ENCODE measurements at places on chromosomes 3 and 15. TPM values are rescaled to one million over a fixed set of nuclear protein-coding genes. Genes with fewer than 3 reads are reported as not detected.
A peak's percentile ranks its signal among the peaks of the same experiment; 100 is the strongest.

The RASGRF1 gene
- total RNA-seq, result 0.16 TPM

DNA sequence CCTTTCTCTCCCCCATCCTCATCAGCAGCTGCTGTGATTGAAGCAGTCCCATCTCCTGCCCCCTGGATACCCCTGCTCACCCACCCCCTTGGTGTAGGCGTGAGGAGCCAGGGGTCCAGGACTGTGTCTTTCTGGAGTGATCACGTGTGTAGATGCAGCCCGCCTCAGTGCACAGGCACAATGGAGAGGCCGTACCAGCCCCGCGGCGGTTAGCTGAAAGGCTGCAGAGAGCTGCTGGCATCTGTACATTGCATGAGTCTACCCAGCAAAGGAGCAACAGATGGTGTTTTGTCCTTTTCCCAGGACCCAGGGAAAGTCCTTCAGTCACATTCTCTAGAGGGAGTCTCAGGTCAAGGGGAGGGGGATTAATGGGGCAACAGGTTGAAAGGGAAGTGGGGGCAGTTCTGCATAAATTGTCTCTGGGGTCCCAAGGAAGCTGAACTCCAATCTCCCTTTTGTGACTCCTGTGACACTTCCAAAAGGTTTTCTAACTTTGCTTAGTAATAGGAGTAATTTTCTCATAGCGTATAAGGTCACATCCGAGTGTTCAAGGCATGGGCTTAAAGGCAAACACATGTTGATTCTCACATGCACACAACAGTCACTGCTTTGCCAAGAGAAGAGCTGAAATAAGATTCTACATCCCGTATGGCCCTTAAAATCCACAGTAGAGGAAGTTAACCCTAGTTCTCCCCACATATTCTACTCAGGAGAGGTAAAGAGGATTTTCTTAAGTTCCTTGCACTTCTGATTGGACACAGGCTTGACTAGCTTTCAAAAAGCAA is 7.1 kb downstream of the CSPG5 start:
- DNase-seq, result peak; percentile 68

- no peak for DNase-seq
These were observed 775.0 kb downstream of the SQOR start for GRCh38 chr15:46409841-46410301.

GRCh38 chr3:39180546-39181346 is 11.6 kb downstream of the XIRP1 start:
- DNase-seq, result peak; percentile 75

DNA sequence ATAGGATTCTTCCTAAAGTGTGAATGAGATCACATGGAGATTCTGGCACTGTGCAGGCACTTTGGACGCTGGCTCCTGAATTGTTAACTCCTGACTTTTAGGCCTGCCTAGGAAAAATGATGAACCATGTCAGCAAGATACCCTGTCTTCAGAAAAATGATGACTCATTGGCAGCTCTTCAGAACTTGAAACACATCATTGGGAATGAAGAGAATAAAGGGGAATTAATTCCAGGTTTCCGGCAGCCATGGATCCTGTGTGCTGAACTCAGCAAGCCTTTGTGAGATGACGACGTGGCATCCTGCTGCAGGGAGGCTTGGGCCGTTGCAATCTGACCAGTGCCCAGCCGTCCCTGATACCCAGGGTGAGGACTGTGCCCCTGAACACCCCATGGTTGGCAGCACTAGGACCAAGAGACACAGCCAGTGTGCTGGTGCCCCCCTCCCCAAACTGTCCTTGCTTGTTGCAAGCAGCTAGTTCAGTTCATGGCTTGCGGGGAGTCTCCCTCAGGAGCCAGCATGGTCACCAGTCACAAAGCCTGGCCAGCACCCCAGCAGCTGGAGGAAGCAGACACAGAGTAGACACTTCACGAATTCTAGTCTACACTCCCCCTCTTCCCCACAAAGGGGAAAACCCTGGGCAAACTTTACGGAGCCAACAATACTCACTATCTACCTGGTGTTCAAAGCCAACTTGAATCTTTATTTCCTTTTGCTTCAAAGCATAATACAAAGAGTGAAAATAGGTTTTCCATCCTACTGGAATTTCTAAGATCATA is 7.8 kb upstream of the LIPC start:
- no peak for DNase-seq

- no peak for DNase-seq
These were observed 17.3 kb downstream of the CD200 start for GRCh38 chr3:112350018-112350810.

GRCh38 chr3:12558706-12559105 is 1.8 kb downstream of the MKRN2 start:
- no peak for DNase-seq

- no peak for DNase-seq
These were observed 204.8 kb upstream of the IGF1R start for GRCh38 chr15:98443526-98443925.

GRCh38 chr3:195907934-195908693 is at the start of gene TNK2:
Gene TNK2, minus strand, starts transcription at chr3:195908551. Its CDS starts 19,963 bp downstream, at chr3:195888588.
- no peak for DNase-seq

DNA sequence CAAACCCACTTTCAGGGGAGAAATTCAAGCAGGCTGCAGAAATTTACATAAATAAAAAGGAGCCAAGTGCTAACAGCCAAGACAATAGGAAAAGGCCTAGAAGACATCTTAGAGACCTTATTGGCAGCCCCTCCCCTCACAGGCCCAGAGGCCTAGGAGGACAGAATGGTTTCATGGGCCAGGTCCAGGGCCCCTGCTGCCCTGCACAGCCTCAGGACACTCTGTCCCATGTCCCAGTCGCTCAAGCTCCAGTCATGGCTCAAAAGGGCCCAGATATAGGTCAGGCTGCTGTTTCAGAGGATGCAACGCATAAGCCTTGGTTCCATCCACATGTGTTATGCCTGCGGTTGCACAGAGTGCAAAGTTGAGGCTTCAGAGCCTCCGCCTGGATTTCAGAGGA is 55.8 kb downstream of the SLC41A3 start:
- DNase-seq, result no peak

DNA sequence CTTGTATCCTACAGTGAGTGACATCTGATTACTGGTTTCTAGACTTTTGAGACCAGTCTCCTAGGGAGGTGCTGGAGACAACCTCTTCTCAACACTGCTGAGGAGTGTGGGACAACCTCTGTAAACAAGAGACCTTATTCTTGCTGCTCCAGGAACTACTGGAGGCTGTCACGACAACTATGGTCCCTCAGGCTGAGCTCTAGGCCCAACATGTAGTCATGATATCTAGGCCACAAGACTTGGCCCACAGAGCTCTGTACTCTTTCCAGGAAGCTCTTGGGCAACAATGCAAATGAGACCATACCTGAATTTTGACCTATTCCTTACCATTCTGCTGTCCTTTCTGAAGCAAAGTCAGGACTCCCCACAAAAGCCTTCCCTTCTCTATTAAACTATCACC is 24.3 kb upstream of the HEG1 start:
- DNase-seq, result no peak

DNA sequence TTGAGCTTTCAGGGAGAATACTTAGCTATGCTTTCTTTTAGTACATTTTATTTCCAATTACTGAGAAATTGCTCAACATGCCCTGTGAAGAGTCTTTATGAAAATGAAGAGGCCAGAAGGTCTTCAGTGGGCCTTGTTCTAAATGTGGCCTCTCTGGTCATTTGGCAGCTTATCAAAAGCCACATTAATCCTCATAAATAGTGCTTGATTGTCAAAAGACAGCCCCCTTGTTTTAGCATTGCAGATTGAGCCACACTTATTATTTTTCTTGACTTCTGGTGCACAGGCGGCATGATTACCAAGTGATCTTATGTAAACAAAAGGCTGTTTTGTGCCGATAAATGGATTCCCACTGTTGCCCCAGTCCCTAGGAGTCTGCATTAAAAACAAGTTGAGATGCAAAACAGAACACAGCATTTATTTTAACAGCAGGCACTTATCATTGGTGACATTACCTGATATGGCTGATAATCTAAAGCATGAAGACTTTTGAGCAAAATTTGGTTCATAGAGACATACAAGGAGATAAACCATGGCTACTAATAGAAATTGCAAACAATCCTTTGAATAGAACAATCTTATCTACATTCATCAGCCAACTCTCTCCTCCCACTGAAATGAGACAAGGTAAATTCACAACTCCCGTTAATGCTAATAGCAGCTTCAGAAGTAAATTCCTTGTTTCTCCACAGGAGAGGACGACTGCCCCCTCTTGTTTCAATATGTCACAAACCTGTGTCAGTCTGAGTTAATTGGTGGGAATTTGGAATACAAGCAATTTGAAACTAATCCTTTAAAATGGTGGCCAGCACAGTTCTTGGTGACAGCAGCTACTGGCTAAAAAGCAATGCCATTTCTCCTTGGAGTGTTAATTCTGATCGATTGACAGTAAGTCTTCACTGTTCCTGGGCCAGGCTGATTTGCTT is 194.3 kb downstream of the NSUN3 start:
- no peak for DNase-seq

DNA sequence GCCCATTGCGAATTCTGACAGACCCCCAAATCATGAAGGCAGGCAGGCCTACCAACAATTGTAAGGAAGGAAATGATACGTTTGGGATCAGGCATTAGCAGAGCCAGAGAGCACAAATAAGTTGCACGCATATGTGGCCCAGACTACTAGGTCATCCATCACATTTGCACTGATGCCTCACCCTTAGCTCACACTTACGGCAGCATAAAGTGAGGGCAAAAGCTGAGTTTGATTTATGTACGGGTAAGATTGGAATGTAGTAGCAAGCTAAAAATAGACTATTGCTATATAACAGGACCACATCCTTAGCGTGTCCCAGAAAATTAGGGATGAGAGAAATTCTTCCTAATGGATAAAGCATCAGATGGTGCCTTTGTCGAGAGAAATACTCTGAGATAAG is 58.6 kb downstream of the QTRT2 start:
- no peak for DNase-seq

DNA sequence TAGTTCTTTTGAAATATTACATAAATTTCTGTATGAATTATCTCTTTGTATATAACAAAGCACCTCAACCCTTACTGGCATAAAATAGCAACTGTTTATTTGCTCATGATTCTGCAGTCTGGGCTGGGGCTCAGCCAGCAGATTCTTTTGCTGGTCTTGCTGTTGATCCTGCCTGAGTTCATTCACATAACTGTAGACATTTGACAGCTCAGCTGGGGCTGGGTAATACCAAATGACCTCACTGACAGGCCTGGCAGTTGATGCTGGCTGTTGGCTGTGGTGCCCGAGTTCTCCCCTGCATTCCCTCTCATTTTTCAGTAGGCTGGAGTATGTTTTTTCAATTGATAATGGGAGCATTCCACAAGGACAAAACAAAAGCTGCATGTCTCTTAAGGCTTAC is 449.9 kb upstream of the GOLIM4 start:
- no peak for DNase-seq

Measured in neural crest cell (in vitro differentiated cells).